Frontal cortex (tissue), 4 donors: ENCODE measurements at places on chromosomes 16 and 17.
A peak's percentile ranks its signal among the peaks of the same experiment; 100 is the strongest.

- DNase-seq = no peak
Measured at GRCh38 chr16:59574296-59574695, 840.2 kb upstream of the GOT2 start.

DNA sequence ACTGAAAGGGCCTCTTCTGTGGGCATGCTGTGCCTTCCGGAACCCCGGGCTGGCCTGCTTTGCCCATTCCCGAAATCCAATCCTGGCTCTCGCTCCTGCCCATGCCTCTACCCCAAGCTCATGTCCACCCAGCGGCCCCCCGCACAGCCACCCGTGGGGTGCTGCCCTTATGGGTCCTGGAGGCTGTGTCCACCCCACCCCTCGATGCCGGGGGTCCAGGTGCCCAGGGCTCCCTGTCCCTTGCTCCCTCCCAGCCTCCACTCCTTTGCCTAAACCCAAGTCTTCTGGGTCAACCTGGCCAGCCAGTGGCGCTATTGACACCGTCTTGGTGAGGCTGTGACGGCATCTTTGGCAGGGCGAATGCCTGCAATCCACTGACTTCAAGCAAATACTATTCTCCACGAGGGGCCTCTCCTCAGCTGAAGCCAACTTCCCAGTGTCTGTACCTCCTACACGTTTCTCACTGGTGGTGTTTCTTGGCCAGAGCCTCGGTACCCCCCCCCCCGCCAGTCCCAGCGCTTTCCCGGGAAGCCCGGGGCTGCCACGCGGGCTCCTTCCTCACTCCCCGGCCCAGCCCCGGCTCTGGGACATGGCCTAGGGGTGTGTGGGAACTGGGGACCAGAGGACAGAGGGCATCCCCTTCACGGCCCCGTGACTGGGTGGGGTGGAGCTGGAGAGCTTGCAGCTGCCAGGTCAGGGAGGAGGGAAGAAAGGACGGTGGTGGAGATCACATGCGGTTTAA lies 12.2 kb upstream of the DUS1L start:
- no peak for DNase-seq

DNA sequence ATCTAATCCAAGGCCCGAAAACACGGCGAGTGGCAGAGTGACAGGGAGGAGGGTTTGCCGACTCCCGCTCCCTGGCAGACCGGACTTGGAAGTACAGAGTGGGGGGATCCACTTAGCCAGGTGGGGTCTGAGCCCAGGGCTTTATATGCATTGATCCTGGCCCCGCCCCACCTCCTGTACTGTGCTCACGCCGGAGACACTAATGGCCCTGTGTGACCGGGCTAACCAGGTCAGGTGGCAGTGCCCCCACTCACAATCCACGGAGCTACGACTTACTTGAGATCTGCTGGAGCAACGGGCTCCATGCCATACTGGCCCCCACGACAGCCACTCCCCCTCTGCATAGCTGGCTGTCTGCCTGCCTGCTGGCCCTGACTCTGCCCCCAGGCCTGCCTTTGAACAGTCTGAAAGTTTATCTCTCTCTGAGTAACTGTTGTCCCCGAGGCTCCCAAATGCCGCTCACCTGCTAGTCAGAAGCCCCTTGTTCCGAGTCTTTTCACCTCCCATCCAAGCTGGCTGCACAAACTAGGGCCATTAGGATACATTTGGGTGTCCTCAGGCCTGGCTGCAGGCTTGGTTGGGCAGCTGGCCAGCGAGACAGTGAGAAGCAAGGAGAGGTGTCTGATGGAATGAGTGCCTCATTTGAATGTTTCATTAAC lies 28.0 kb downstream of the CACNA1G start:
- DNase-seq = no peak

DNA sequence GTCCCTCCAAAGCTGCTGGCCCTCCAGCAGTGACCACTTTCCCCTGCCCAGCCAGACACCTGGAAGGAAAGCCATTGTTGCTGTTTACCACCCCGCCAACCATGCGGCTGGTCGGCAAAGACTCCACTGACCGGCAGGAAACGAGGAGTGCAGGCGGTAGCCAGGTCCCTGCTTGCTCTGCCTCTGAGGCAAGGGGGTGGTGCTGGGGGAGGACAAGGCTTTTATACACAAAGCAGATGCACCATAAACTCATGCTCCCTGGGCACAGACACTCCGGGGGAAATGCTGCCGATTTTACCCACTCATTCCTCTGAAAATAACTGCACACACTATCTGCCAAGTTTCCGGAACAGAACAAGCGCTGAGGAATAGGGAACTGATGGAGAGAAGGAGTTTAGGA lies 62.8 kb upstream of the GRIN2A start:
- DNase-seq = no peak

DNA sequence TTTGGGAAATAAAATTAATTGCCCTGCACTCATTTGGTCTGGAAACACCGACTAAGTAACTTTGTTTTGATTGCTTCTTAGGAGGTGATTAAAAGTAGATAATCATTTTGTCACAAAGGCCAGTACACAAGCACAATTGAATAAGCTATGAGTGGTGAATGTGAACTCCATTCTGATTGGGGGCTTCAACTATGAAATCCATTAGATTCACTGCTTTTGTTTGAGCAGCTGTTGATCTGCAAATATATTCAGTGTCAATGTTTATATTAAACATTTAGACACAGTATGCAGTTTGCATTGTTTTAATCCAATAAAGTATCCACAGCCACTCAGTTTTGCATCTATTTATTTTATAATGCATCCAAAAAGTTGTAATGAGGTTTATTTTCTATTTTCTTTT lies 817.5 kb downstream of the CDH11 start:
- no peak for DNase-seq

- peak; percentile 89 for DNase-seq
Measured at GRCh38 chr17:15260376-15261257, 4.5 kb downstream of the PMP22 start.

DNA sequence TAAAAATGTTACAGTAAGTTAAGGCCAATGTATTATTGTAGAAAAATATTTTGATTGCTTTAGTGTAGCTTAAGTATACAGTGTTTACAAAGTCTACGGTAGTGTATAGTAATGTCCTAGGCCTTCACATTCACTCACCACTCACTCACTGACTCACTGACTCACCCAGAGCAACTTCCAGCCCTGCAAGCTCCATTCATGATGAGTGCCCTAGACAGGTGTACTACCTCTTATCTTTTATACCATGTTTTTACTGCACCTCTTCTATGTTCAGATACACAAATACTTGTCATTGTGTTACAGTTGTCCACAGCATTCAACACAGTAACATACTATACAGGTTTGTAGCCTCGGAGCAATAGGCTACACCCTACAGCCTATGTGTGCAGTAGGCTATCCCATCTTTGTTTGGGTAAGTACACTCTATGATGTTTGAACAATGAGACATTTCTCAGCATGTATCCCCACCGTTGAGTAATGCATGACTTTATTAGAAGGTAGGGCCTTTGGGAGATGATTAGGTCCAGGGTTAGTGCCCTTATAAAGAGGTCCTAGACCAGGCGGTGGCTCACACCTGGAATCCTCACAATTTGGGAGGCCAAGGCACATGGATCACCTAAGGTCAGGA lies 117.8 kb downstream of the SLC39A11 start:
- no peak for DNase-seq

GRCh38 chr16:19639986-19640421 lies 78.0 kb downstream of the KNOP1 start:
- no peak for DNase-seq

DNA sequence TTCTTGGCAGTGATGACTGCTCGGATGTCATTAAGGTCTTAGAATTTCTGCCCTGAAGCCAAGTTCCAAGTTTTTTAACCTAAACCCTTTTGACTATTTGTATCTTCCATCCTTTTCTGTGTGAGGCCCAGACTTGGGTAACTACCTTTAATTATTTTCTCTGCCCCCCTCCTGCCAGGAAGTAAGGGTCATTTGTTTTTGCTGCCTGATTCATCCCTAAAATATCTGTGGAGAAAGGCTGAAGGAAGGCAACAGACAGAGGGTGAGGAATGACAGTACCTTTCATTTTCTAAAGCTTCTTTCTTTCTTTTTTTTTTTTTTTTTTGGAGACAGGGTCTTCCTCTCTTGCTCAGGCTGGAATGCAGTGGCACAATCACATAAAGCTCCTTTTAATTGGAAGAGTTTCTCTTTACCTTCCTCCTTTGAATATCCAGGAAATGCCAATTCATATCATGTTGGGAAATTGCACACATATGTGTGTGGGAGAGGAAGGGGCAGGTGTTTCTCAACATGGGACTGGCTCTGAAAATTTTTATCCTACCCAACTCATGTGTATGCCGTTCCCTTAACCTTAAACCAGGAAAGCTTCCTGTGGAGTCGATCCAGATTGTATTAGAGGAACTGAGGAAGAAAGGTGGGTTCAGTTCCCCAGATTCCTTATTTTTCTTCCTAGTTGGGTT lies 957 bp downstream of the VPS25 start:
- no peak for DNase-seq

- no peak for DNase-seq
Measured at GRCh38 chr16:49410226-49410625, 36.6 kb downstream of the C16orf78 start.

GRCh38 chr17:80851277-80851925 lies 140.2 kb upstream of the CHMP6 start:
- no peak for DNase-seq

DNA sequence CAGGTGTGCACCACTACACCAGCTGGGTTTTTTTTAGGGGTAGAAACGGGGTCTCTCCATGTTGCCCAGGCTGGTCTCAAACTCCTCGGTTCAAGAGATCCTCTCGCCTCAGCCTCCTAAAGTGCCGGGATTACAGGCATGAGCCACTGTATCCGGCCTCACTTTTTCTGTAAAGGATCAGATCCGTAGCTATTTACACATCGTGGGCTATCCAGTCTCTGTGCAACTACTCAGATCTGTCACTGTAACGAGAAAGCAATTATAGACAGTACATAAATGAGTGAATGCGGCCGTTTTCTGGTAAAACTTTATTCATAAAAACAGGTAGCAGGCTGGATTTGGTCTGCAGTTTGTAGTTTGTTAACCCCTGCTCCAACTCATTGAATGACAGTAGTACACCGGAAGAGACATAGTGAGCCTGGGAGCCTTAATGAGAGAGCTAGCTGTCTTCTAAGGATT lies 44.5 kb downstream of the VMP1 start:
- DNase-seq = no peak

DNA sequence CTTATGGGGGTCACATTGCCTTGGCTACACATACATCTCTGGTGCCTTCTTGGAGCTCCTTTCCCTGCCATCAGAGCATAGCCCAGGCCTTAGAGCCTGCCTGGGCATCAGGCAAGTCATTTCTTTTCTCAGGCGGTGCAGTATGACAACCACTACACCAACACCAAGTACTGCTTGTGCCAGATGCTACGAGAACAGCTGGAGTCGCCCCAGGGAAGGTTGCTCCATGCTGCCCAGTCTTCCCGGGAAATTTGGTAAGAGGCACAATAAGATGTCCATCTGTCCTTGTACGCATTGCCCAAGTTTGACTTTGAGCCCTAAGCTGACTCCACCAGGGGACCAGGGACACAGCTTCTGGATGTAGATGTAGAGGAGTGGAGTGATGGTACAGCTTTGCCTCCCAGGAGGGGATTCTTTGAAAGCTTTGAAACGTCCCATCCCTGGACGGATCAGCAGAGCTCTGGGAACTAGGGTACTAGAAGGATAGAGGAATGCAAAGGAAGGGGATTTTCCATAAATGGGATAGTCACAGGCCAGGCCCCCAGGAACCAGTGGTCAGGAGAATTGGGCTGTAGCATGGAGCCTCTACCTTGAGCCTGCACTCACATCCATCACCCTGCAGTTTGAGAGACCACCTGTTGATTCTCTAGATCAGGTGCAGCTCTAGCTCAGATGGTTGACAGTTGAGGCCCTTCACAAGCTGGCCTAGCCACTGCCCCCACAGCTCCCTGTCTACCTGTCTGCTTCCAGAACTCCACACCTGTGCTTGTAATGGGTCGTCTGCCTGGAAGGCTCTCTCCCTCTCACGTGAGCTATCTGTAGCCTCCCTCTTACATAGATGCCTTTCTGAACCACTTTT lies 11.0 kb upstream of the NFATC3 start:
- DNase-seq = no peak

GRCh38 chr16:21156767-21157467 lies 1.6 kb upstream of the LDAF1 start:
- DNase-seq = peak; percentile 77

- no peak for DNase-seq
Measured at GRCh38 chr16:4690946-4691665, 2.3 kb upstream of the NUDT16L1 start.

DNA sequence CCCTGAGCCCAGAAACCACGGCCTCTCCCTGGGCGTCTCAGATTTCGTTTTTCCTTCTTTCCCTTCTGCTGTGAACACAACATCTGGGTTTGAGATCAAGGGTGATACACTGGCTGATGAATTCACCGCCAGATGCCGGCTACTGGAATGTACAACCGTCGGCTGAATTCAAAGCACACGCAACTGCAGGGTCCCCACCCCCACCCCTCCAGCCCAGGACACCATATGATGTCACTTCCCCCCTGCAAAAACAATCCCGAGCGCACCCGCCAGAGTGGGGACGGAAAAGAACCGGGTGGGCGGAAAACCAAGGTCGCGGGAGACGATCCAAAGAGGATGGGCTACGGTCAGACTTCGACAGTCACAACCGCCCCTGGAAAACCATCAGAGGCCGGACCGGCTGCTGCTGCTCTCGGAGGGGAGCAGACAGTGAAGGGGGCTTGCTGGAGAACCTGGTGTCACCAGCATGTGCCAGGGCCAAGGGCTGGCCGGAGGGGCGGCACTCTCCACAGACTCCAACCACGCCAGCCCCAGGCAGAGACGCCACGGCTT lies 23.3 kb downstream of the CEP295NL start:
- no peak for DNase-seq

- DNase-seq = no peak
Measured at GRCh38 chr16:67226295-67226803, 581 bp upstream of the TMEM208 start.

DNA sequence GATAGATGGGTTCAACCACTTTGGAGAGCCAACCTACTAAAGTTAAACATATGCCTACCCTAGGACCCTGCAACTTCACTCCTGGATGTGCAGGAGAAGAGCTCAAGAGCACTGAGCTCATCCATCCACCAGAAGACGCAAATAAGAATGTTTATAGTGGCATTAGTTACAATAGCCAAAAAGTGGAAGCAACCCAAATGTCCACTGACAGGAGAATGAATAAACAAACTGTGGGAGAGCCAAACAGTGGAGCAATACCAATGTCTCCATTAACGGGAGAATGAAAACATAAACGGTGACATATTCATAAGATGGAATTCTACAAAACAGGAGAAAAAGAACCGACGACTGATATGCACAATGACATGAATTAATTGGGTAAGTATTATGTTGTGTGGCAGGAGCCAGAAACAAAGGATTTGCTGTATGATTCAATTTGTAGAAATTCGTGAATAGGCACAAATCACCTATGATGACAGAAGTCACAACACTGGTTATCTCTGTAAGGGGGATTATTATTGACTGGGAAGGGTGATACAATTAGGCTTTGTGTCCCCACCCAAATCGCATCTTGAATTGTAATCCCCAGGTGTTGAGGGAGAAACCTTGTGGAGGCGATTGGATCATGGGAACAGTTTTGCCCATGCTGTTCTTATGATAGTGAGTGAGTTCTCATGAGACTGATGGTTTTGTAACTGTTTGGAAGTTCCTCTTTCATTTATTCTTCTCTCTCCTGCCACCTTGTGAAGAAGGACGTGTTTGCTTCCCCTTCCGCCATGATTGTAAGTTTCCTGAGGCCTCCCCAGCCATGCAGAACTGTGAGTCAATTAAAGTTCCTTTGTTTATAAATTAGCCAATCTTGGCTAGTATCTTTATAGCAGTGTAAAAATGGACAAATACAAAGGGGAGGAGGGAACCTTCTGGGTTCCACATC lies 57.9 kb upstream of the PLCG2 start:
- no peak for DNase-seq
